ENCODE measurements at places on chromosomes 1 and 21. TPM values are rescaled to one million over a fixed set of nuclear protein-coding genes. Genes with fewer than 3 reads are reported as not detected.

DNA sequence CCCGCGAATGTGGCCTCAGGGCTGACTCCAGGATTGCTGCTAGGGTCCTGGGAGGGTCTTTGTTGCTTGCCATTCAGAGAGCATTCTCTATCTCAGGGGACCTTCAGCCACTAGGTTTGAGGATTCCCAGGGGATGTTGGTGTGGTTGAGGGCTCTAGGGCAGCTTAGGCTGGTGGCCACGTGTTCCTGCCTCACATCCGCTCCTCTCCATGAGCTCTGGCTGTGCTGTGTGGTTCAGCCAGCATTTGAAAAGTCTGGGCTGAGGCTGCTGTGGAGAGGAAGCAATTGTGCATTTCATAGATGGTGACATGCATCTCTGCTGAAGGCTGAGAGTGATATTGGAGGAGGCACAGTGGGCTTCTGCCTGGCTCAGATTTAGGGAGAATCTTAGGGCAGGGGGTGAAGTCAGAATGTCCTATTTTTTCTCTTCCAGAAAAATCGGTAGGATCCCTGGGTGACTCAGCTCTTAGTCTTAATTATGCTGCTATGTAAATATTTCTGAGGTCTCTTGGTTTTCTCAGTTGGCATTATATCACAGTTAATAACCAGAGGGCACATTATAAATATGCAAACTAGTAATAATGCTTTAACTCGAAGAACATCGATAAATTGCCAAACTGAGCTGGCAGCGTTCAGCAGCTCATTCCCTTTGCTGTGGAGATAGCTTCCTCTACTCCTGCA lies 182.3 kb downstream of the CAMTA1 start:
- peak; percentile 47 for DNase-seq

GRCh38 chr1:79638382-79638781 lies 631.9 kb upstream of the ADGRL4 start:
- no peak for DNase-seq

GRCh38 chr21:37373539-37373938 lies 7.0 kb downstream of the DYRK1A start:
- no peak for DNase-seq

The LDLRAD2 gene
- polyA plus RNA-seq: 8.5 TPM

The PSMA5 gene
- 89.7 TPM for polyA plus RNA-seq

All from GM23248 (cell line).